Stimulated activated CD4-positive, alpha-beta T cell treated with anti-CD3 and anti-CD28 coated beads, Interleukin-15, amount 100 ng/mL, for 1 hour (primary cell): ENCODE measurements at places on chromosomes 7 and 10.

- DNase-seq: no peak
Measured at GRCh38 chr10:18583575-18584270, 67.7 kb downstream of the NSUN6 start.

- DNase-seq: no peak
Measured at GRCh38 chr10:23496727-23497126, 57.9 kb downstream of the OTUD1 start.

DNA sequence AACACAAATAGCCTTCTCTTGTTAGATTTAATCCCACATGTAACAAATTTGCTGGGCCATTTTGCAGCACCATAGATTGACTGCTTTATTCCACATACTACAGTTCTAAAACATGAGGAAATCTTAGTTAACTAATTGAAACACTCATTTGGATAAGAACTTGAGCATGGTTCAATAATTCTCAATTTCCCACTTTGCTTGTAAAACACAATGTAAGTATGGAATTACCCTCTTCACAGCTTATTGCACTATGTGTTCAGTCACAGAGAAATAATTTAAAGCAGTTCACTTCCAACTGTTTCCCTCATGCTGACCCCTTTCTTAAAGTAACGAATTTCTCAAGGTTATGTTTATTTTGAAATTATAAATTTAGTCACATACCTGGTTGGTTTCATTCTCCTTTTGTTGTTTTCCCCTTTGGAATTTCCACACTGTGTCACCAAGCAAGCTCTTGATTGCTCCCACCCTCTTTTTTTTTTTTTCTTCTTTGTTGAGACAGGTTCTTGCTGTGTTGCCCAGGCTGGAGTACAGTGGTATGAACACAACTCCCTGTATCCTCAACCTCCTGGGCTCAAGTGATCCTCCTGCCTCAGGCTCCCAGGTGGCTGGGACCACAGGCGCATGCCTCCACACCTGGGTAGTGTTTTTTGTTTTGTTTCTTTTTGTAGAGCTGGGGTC lies 425.4 kb downstream of the EXOC4 start:
- DNase-seq: no peak

DNA sequence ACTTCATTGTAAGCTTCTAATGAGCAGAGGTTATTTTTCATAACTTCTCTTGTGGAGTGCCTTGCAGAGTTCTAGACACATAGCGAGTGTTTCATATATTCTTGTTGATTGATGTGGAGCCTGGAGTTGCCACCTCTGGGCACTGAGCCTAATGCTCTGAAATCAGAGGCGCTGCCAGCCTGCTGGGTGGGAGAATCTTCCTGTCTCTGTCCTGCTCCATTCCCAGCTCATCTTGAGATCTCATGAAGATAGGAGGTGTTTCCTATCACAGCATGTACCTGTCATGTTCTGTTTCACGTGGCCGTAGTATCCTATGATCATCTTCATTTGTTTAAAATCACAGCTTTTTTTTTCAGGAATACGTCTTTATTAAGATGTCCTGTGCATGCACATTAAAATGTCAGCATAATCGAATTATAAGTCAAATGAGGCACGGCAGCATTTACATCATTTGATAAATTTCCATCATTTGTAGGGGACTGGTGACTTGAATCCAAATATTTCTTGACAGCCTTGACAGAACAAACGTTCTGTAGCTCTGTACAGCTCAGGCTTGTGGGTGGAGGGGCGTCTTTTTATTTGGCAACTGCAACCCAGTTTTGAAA lies 393.0 kb downstream of the PHTF2 start:
- no peak for DNase-seq

- DNase-seq: no peak
Measured at GRCh38 chr7:25496476-25497368, 268.4 kb upstream of the NPVF start.

GRCh38 chr10:75743291-75743778 lies 311.9 kb downstream of the LRMDA start:
- no peak for DNase-seq

DNA sequence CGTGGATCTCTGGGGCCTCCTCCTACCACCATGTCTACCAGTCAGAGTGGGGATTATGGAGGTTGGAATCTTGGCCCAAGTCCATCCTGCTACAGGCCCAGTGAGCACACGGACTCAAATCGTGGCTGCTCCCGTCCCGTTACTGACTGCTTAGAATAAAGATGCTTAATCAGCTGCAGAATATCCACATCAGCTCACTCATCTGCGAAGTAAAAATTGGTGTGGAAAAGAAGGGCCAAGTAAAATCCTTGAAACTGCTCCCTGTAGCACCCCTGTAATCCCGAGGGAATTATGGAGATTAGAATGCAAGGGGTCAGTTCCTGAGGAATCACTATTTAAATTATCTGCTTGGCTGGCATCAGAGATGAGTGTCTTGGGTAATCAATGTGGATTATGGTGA lies 13.0 kb upstream of the HTR5A start:
- DNase-seq: no peak
